Hippocampal formation (tissue), 2 donors: ENCODE measurements at places on chromosomes 16 and 17.

DNA sequence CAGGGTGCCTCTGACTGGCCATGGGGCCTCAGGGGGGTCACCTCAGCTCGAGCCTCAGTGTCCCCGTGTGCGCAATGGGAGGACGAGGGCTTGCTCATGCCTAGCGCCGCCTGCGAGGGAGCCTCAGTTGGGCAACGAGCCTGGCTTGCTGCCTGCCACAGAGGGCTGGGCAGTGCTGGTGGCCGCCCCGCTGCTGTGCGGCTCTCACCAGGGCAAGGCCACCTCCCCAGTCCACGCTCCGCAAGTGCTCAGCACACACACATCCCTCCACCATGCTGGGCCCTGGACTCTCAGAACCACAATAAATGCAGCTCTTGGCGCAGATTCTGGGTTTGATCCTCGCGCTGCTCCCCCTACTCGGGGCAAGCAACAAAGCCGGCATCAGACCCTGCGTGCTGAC is 76.2 kb downstream of the ENGASE start:
- DNase-seq: no peak

DNA sequence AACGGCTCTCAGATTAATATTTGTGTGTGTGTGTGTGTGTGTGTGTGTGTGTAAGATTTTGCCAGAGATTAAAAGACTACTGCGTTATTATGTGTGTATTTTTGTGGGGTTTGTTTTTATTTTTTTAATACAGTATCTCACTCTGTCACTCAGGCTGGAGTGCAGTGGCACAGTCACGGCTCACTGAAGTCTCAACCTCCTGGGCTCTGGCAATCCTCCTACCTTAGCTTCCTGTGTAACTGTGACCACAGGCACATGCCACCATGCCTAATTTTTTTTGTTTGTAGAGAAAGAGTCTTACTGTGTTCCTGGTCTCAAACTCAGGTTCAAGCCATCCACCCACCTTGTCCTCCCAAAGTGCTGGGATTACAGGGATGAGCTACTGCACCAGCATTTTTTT is 87.2 kb downstream of the CYB561 start:
- DNase-seq: no peak

- DNase-seq: no peak
These were observed 4.3 kb upstream of the RANGRF start for GRCh38 chr17:8284126-8284525.

DNA sequence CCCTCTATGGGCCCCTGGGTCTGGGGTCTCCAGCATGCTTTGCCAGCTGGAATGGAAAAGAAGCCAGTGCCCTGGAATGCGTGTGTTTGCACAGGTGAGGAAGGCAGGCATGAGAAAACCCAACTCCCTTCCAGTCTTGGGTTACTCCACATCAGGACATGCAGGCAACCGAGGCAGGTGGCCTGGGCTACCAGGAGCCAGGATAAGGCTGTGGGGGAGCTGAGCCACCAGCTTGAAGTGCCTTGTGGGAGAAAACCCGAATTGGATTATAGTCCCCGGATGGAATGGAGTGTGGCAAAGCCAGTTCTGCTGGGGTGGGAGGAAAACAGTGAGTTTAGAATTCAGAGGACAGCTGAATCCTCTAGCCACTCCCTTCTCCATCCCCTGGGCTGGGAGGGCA is 7.2 kb downstream of the SRCIN1 start:
- peak; percentile 48 for DNase-seq

DNA sequence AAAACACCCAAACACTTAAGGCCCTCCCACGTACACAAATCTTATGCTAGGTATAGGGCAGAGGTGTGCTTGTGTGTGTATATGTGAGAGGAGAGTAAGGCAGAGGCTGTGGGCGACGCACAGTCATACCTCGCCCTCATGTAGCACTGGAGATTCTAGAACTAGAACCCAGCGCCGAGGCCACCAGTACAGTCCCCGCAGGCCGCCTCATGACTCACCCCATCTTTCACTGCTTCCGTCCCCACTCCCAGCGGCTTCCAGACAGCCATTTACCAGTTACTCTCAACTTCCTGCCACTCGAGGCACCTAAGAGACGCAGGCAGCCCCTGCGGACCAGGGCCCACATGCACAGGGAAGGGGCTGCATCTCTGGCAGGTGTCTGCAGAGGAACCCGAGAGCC is 23.2 kb upstream of the CYTH1 start:
- no peak for DNase-seq

- DNase-seq: no peak
These were observed 1.1 kb upstream of the USP32 start for GRCh38 chr17:60392845-60393702.

DNA sequence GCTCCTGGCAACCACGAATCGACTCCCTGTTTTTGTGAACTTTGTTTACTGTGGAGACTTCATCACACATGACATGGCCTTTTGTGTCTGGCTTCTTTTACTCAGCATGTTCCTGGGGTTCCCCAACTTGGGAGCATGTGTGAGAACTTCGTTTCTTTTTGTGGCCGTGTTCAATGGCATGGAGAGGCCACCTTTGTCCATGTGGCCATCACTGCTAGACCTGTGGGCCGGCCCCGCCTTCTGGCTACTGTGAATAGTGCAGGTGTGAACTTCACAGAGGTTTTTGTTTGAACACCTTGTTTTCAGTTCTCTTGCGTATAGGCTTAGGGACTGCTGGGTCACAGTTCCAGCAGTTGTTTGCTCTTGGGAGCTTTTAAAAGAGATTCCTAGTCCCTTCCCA is 5.7 kb upstream of the SLC38A8 start:
- DNase-seq: no peak

DNA sequence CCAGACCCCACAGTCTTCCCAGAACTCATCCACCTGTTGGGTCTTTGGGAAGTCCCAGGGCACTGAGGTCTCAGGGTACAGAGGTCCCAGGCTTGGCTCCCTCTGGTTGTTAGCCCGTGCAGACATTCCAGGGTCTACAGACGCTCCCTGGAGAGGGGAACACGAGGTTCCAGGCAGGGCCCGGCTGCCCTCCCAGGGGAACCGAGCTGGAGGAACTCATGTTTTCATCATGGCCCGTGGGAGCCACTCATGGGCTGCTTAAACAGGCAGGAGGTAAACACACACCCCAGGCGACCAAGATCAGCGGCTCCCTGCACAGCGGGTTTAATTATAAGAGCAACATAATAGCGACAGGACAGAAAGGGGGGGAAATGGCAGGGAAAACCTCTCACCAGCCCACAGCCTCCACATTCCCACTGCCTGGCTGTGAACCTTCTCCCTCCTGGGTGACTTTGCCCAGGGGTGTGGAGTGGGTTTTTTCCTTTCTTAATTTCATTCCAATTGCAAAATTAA is 36.5 kb downstream of the TRARG1 start:
- DNase-seq: no peak

GRCh38 chr16:56841659-56842058 is 23.3 kb upstream of the SLC12A3 start:
- DNase-seq: no peak

- no peak for DNase-seq
These were observed 60.7 kb downstream of the PCTP start for GRCh38 chr17:55811536-55811935.

GRCh38 chr17:79097226-79098055 is 22.8 kb downstream of the ENGASE start:
- no peak for DNase-seq

DNA sequence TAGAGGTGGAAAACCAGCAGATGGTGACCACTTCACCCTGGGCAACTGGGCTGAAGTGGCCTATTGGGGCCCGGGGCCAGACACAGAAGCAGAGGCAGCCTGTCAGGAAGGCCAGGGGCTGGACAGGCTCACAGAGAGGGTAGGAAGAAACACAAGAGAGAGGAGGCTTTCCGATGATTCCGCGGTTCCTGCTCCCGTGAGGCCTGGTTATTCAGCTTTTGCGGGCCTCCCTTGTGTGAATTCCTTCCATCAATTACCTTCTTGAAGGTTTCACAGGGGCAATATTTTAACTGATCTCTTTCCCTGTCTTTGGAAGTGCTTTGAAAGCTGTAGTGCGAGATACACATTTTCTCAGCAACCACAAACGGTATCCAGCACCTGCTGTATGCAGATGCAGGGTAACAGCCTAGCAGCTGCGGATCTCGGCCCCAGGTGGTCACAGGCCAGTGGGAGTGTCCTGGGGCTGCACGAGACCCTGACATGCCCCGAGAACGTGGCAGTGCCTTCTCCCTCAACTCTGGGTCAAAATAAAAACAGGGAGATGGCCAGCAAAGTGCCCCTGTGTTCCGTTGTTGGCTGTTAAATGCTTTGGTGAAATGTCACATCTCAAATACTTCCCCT is 11.6 kb upstream of the CMIP start:
- DNase-seq: no peak
